ENCODE measurements at places on chromosomes 16 and 17.

- no peak for DNase-seq
These were observed 1.5 kb downstream of the GSDMB start for GRCh38 chr17:39916918-39917317.

- DNase-seq = no peak
These were observed 5.5 kb downstream of the GALK1 start for GRCh38 chr17:75759457-75759856.

DNA sequence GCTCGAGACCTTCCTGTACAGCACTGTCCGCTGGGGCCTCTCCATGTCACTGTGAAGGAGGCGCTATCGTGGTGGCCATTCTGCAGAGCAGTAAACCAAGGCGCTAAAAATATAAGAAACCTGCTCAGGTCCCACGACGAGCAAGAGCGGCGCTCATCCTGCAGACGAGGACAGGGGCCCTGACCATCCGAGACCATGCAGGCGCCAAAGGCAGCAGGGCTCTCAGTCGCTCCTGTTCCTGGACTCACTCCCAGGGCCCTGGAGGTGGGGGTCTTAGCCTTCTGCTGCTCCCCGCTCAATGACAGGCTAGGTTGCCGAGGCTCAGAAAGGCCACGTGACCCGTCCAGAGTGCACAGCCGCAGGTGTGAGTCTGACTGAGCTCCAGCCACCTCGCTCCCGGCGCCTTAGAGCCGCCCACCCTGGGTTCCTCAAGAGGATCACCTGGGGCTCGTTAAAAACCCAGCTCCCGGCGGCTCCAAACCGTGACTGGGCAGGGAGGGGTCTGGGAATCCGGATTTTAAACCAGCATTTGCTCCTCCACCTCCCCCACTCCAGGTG, 509 bp upstream of the ATP2C2 start:
- DNase-seq = peak; percentile 73

DNA sequence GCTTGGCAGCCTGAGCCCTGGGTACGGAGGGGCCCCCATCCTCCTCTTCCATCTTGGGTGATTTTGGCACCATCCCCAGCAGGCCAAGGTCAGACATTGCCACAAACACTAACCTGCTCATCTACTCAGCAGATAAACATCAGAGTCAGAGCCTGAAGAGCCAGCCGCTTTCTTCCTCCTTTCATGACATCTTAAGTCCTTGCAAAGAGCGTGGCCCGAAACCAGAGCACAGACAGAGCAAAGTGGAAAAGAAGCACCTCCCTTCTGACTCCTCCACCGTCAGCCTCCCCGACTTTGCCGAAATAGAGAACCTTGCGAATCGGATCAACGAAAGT, 60.4 kb upstream of the RPH3AL start:
- peak; percentile 30 for DNase-seq
